Motor neuron (in vitro differentiated cells): ENCODE measurements at places on chromosomes 2 and 18.
A peak's percentile ranks its signal among the peaks of the same experiment; 100 is the strongest.

GRCh38 chr2:174800436-174801205 lies 36.3 kb upstream of the CHRNA1 start:
- ATAC-seq: no peak

DNA sequence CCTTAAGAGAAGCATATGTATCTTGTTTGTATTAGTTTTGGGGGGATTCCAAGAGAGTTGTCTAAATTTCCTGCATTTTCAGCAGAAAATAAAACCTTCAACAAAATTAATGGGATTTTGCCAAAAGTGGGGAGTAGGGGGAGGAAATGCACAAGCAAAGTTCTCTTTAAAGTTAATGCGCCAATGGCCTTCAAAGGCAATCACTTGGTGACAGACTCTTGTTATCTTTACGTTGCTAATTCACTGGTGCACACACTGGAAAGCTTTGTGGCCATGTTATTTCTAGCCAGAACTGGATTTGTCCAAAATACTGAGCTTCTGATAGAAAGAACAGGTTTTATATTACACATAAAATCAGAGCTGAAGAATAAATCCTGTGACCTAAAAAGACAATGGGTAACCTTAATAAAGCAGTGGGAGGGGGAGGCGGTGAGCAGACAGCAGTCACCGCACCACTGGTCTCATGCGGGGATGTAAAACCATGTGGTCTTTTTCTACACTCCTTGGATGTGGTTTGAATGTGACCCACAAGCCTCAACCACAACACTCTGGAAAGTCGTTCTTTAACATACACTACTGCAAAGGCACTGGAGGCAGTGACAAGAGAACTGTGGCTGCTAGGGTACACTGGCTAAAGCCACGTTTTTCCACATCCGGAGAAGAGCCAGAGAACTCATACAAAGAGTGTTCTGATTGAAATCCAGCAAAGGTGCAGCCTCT lies 176.9 kb upstream of the SMAD7 start:
- no peak for ATAC-seq

- ATAC-seq: no peak
Measured at GRCh38 chr2:70181363-70181956, 9.4 kb downstream of the C2orf42 start.

GRCh38 chr18:78527984-78528383 lies 451.6 kb upstream of the SALL3 start:
- no peak for ATAC-seq

DNA sequence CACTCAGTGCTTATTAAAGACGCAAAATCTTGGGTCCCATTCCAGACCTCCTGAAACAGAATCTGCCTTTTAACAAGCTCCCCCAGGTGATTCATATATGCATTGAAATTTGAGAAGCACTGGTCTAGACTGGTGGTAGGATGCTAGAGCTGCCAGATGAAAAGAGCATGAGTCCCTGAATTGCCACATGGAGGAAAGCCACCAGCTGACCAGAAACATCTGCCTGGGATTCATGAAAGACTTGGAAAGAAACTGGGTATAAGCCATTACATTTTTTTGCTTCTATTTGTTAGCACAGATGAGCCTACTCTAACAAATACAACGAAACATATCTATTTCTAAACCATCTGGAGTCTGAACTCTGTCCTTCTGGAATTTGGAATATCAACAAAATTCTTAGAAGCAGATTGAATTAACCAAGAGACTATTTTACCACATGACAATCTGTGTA lies 228.9 kb downstream of the RBM43 start:
- ATAC-seq: peak; percentile 37

DNA sequence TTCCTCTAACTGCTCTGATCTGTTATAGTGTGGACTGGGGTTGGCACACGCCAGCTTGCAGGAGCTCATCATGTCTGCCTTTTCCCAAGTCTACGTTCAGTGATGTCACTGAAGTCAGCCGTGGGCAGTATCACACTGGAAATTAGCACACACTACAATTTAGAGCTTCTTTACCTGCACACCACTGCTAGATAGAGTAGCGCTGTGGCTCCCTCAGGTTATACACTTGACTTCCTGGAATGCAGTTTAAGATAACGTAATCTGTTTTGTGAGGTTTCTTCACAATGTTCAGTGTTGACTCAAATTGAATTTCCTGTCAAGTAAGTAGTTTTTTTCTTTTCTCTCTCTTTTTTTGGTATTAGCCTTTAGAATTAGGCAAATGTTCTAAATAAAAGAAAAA lies 487.2 kb downstream of the DCDC2C start:
- ATAC-seq: no peak

GRCh38 chr2:23789012-23789411 lies 137.9 kb downstream of the ATAD2B start:
- no peak for ATAC-seq

- no peak for ATAC-seq
Measured at GRCh38 chr2:19738707-19739106, 163.1 kb downstream of the TTC32 start.

GRCh38 chr2:100163605-100164004 lies 21.2 kb upstream of the AFF3 start:
- no peak for ATAC-seq

DNA sequence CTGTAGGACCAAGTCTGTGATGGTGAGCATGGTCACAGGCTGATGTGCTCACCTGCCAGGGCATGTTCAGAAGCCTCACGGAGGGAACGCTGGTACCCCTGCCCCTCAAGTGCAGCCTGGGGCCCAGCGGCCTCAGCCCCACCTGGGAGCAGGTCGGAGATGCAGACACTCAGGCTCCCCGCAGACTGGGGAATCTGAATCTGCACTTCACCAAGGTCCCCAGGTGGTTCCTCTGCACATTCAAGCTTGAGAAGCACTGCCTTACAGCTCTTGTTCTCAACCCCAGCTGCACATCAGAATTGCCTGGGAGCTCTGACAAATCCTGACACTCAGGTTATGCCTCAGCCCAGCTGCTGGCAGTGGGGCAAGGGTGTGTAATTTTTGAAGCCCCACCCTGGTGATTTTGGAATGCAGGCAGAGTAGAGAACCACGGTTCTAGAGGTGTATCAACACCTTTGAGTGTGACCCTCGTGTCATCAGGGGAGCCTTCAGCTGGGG lies 54.8 kb downstream of the CRACDL start:
- no peak for ATAC-seq

DNA sequence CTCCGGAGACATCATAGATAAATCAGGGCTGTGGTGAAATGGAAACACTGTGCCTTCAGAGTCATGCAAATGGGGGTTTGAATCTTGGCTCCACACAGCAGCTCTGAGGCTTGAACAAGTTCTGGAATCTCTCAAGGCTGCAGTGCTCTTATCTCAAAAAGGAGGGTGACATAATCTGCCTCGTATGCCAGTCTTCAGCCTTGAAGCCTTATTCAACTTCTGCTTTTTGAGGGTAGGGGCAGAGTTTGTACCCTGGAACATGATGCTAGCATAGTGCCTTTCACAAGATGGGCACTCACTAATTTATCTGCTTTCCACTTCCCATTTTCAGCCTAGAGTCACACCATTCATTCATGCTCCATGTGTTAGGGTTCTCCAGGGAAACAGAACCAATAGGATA lies 42.3 kb downstream of the GATA6 start:
- no peak for ATAC-seq

DNA sequence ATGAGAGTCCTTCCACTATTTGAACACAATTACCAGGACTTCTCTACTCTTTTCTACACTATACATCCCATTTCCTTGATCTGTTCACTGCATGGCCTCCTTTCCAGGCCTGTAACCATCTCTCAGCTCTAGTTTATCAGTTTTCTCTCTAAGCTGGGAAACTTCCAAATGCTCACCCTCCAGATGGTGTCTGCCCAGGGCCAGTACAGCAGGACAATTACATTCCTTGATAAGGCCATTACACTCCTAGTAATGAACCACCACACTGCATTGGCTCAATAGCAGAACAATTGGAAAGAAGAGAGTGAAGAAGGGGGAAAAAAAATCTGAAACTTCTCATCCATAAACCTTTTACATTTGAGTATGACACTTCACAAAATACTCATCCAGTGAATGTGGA lies 359.1 kb downstream of the ALK start:
- ATAC-seq: no peak

- ATAC-seq: peak; percentile 77
Measured at GRCh38 chr2:197164141-197164754, 146.3 kb downstream of the ANKRD44 start.

DNA sequence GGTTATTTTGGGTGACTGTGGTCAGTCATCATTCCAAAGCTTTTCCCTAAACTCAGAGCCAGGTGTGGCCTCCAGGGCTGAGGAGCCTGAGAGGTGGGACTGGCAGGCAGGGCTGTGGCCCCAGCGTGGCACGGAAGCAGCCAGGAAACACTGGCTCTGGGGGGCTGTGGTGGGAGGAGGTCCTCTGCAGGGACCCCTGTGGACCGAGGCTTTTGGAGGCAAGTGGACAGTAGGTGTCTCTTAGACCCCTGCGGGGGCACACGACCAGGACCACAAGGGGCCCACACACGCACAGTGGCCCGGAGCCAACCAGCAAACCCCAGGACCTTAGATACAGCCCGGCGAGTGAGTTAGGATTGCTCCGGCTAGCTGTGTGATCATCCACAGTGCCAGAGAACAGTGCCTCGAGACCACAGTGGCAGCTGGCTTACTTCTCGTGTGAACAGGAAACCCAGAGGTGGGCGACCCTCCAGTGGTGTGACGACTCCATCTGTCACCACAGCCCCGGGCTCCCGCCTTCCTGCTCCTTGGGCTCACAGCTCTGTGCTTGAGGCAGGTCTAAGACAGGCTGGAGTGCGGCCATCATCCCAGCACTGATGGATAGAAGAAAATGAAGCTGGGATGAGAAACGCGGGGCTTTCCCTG lies 1.6 kb upstream of the RTP5 start:
- peak; percentile 23 for ATAC-seq

- no peak for ATAC-seq
Measured at GRCh38 chr2:38267270-38267925, 109.7 kb downstream of the ATL2 start.

DNA sequence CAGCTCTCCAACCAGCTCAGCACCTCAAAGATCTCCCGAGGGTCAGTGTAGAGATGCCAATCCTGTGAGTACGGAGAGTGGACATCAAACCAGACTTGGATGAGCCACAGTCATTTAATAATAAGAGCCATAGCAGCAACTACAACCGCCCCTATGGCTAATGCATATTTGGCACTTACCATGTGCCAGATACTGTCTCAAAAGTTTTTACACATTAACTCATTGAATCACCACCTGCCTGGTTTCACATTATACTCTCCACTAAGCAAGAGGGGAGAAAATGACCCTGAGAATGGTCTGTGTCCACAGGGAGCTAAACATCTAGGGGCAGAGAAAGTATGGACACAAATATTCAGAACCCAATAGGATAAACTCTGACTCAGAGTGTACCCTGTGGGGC lies 2.6 kb downstream of the CNPPD1 start:
- no peak for ATAC-seq

- peak; percentile 86 for ATAC-seq
Measured at GRCh38 chr2:190576573-190576972, 42.1 kb upstream of the NEMP2 start.

DNA sequence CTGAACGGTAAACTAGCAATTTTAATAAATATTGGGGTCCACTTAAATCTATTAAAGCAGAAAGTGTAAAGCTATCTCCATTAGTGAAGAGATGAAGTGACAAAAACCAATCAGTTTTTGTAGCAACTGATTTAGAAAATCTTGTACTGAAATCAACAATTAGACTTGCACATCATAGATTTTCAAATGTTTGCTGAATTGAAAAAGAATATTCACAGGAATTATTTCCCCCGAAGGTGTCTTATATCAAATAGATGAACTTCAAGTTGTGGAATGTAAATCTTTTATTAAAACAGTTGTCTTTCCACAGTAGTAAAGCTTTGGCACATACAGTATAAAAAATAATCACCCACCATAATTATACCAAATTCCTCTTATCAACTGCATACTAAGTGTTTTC lies 48.7 kb downstream of the ATIC start:
- ATAC-seq: no peak

- ATAC-seq: no peak
Measured at GRCh38 chr2:78861546-78861945, 164.0 kb upstream of the REG3G start.

- ATAC-seq: no peak
Measured at GRCh38 chr18:79421275-79421857, 25.6 kb downstream of the NFATC1 start.

DNA sequence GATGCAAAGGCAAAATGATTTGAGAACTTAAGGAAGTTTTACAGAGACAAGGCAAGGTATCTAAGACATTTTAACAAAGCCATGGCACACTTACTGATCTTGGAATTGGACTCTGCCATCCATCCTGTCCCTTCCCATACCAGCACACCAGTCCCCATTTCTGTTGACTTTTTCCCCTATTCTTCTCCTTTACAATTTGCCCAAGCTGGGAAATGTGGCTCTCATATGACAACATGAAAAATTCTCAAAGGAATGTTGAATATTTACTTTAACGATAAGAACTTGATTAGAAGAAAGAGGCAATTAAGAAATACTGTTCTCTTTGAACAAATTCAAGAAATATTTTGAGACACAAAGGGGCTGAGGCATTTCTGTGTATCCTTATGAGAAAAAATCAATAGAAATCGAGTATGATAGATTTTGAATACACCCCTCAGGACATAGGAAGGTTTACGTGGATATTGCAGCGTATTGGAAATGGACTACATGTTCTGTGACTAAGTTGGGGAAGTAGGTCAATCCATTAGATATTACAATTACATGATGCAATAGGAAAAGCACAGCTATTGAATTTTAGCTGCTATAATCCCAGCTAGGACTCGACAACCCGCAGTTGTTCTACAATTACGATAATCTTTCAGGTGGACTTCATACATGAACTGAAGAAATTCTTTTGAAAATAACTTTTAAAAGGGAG lies 201.6 kb downstream of the TRIB2 start:
- no peak for ATAC-seq

- peak; percentile 77 for ATAC-seq
Measured at GRCh38 chr2:155070489-155070888, 372.0 kb downstream of the KCNJ3 start.

- no peak for ATAC-seq
Measured at GRCh38 chr18:78798402-78799175, 181.0 kb upstream of the SALL3 start.

- ATAC-seq: no peak
Measured at GRCh38 chr2:67760995-67761394, 301.8 kb downstream of the C1D start.

DNA sequence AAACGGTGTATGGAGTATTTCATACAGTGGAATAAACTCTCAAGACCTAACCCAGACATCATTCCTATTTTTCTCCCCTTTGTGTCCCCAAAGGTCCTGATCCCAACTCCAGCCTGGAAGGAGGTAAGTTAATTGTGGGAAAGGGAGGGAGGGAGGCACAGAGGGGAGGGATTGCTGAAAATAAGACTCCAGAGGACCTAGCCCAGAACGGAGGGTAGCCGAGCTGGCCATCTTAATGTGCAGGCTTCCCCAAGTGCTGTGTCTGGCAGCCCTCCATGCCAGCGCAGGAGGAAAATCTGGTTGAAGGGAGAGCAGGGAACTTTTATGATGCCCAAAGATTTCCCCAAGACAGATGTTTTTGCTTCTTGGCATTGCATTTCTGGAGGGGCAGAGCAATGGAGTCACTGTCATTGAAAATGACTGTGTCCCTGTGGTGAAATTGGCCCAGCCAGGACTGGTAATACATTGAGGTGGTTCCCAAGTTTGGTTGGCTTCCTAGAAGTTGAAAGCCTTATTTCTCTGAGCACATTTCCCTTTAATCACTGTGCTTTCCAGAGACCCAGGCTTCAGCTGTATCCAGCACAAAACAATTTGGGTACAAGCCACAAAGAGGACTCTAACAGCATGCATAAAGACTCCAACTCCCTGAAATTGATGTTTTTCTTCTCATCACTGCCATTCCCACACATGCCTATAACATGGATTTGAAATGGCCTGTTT lies 202.7 kb downstream of the AGPS start:
- no peak for ATAC-seq

- peak; percentile 88 for ATAC-seq
Measured at GRCh38 chr2:12442476-12442847, 274.3 kb upstream of the TRIB2 start.
